ENCODE measurements at places on chromosomes 4 and X.

- no peak for DNase-seq
Observed at GRCh38 chrX:69192603-69193002, 27.4 kb upstream of the PJA1 start.

DNA sequence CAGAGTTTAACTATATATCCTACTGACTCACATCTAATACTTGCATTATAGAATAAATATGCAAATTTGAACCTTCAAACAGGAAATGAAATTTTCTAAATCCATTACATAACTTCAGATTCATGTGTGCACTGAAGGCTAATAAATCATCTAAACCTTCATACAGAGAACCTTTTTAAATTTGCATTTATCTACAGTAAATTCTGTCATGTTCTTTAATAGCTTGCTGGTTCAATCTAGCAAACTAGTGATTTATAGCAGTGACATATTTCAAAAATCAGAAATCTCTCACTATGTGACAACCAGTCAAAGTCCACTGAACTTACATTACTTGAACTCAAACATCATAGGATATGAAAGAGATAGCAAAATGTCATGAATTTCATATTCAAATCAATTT is 65.1 kb downstream of the LRBA start:
- DNase-seq: no peak

GRCh38 chr4:156512622-156513021 is 459.0 kb downstream of the PDGFC start:
- DNase-seq: no peak

- DNase-seq: no peak
Observed at GRCh38 chr4:110878413-110878812, 255.5 kb upstream of the PITX2 start.

GRCh38 chr4:163852246-163852645 is 357.8 kb downstream of the TMA16 start:
- no peak for DNase-seq

DNA sequence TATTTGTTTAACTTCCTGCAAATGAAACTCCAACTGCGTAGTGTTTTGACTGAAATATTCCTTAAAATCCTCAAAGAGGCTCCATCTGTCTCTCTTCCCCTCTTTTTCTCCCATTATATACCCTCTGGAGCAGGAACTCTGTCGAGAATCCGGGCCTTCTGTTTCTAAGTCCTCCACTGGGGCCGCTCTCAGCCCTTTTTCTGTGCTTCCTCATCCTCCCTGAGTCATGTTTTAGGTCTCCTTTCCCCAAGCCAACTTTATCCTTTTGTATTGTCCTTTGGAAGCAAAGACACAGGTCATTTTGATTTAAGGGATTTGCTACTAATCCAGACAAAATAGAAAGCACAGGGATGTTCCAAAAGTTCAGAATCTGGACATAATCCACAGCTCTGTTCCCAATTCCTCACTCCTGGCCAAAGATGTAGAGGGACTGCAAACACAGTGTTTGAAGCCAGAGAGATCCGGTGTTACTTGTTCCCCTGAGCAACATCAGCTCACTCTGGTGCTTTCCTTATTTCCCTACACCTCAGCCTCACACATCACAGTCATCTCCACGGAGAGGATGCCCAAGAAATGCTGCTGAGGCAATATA is 131.0 kb upstream of the KLF3 start:
- no peak for DNase-seq

GRCh38 chrX:16087076-16087475 is 36.3 kb upstream of the GRPR start:
- DNase-seq: no peak

DNA sequence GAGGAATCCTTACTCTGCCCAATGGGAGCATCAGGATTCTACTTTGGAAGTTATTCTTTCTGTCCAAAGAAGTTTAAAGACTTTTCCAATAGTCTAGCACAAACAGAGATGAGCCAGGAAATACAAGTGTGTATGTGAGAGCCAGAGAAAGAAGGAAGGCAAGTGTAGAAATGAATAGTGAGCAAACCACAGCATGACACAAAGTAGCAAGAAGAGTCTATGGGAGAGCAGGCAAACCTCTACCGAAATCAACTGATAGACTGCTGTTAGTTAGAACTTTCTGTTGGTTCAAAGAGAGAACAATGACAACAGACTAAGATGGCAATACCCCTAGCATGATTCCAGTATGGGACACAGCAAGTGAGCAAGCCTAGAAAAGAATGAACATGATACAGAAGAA is 16.1 kb upstream of the GPR34 start:
- no peak for DNase-seq

- DNase-seq: no peak
Observed at GRCh38 chr4:142128529-142128928, 492.1 kb downstream of the IL15 start.

DNA sequence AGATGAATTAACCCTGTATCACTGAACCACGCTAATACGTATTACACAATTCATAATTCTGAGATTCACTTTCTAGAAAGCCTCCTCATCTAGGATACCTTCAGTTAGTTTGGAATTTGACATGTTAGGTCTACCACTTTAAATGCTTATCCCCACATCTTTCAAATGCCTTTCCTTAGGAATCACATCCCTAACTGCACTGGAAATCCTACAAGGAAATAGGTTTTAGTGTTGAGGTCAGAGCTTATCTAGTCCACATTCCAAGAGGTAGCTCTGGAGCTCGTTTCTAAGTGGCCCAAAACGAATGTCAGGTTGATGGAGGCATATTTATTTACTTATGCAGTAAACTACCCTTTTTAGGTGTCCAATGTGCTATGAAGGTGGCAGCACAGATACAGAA is 18.0 kb downstream of the PDHA1 start:
- DNase-seq: no peak

DNA sequence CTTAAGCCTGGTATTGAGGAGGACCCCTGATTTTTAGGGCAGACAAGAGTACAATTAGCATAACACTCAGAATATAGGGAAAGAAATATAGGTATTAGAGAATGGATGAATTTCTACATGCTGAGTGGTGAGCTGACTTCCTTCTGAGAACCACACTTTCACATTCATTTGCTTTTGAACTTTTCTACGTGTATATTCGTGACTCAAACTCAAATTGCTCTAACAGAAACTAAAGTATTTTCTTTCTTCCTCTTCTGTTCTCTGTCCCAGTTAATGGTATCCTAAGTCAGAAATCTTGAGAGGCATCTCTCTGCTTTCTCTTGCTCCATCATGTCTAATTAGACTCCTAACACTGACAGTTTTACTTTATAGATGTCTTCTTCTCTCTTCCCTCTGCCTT is 103.2 kb upstream of the CITED1 start:
- DNase-seq: no peak

DNA sequence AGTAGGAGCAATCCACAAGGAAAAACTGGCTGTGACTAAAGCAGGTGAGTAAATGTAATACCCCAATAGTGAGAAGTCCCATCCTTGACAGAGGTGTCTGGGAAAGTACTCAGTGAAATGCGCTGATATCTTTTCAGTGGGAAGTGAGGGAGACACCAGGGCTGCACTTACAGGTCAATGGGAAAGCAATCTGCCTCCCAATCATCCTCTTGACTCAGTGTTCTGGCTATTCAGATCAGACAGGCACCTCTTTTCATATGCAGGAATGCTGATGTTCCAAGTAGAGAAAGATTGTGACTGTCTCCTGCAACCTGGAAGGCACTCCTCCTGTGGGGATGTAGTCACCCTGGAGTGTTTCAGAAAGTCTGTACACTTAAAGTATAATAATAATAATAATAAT is 39.9 kb upstream of the SPIN2A start:
- no peak for DNase-seq

DNA sequence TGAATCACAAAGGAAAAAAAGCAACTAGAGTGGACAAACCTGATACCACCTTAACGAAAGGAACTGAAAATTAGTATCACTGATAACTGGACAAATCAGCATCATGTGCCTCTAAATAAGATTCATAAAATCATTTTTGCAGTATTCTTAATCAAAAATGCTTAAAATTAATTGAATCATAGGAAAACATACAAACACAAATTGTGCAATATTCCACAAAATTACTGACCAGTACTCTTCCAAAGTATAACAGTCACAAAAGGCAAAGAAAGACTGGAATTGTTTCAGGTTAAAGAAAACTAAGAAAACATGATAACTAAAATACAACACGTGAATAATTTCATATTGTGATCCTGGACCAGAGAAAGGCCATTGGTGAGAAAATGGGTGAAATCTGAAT is 27.1 kb downstream of the FBXW7 start:
- DNase-seq: no peak

DNA sequence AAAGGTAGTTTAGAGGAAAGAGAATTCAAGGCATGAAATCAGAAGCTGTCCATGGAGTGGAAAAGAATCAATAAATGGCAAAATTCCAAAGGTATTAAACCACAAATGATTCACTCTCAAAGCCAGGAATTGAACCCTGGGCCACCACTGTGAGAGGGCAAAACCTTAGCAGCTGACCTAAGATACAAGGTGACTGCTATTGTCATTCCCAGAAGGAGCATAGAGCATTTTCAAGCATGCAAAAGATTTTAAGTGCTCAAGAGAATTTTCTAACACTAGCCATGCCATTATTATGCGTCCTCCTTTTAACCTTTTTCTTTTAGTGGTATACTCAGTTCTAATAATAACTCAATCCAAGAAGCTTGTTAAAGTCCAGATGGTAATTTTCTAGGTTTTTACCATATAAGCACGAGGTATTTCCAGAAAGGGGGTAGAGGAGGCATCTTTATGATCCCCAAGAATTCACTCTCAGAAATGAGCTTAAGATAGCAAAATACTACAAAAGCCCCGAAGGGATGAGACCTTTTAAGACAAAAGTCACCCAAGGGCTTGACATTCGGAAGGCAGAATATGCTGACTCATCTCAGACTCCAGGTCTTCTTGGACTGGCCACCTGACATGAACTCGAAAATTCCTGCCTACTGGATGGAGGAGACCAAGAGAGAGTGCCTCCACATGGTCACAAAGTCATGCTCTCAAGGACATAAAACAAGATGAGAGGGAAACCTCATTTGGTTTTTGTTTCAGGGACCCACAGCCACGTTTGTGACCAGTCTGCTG is 13.8 kb upstream of the PAGE5 start:
- DNase-seq: no peak

- DNase-seq: no peak
Observed at GRCh38 chr4:33873791-33874190, 2370.5 kb downstream of the ARAP2 start.

Data from D341Med (cell line).